Cardiac septum (tissue), 1 donor: ENCODE measurements at places on chromosomes 5 and 9.

- DNase-seq = no peak
These were observed 410.9 kb downstream of the BNC2 start for GRCh38 chr9:16459421-16460148.

- no peak for DNase-seq
These were observed 39.9 kb downstream of the ATG10 start for GRCh38 chr5:82011761-82012160.

GRCh38 chr5:65102976-65103711 is 334.4 kb downstream of the CWC27 start:
- peak; percentile 84 for DNase-seq

- DNase-seq = no peak
These were observed 30.7 kb upstream of the LPCAT1 start for GRCh38 chr5:1554410-1554967.

GRCh38 chr5:77935506-77936364 is 159.6 kb upstream of the TBCA start:
- DNase-seq = no peak

DNA sequence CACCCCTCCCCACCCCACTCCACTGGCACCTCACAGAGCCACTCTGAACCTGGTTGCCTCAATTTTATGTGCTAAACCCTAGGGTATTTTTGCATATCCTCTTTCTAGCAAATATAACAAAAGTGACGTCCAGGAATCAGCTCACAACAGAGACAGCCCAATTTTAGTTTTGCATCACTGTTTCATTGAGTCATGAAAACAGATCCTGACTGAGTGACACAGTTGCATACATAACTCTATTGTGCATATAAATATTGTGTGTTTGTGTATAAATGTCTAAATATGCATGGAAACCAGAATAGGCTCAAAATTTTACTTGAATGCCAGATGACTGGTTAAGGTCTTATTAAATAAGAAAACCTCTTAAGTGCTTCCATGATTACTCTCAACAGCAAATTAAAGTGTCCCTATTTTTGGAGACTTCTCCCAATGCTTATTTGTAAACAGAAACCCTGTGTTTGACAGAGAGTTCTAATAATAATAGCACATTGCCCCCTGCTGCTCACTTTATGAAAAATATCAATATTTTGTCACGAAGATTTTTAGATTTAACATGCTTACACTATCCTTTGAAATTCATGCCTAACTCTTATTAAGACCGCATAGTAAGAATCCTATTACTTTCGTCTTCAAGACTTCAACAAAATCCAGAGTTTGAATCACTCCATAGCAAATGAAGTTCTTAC is 75.5 kb upstream of the PRRC1 start:
- DNase-seq = no peak

GRCh38 chr9:122015170-122015821 is 77.8 kb downstream of the TTLL11 start:
- no peak for DNase-seq

DNA sequence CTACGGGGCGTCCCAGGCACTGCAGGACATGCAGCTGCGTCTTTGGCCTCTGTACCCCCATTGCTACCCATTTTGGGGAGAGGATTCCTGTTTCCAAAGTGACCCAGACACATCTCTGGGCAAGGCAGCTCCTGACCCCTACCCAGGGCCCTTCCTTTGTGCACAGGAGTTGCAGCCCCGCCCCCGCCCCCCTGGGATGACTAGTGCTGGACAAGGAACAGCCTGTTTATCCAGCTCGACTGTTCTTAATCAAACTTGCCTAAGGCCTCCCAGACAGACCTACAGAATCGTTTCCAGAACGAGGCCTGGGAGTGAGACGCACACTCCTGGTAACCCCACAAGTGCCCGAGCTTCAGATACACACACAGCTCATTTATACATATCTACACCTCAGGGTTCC is 13.2 kb downstream of the DIPK1B start:
- DNase-seq = no peak

DNA sequence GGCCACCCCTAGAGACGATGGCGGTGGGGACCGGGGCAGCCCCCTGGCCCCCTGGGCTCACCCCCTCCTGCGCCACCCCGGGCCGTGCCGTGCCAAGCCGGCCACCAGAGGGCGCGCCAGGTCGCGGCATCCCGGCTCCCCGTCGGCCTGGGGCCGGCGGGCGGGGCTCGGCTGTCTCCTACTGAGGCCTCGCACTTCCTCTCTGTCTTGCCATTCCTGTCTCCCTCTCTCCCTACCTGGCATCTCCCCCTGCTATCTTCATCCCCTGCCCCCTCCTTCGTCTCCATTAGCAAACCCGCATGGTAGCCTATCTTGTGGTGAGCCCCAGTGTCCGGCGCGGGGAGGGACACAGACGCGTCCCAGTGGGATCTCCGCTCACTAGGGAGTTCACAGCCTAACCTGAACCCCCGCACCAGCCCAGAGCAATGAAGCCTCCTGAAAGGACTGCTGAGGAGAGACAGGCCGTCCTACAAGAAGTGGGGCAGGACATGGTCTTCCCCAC is 29.8 kb upstream of the FABP6 start:
- peak; percentile 91 for DNase-seq

- no peak for DNase-seq
These were observed at the start of gene AGXT2 for GRCh38 chr5:35047785-35048404. Gene AGXT2 (minus strand): TSS chr5:35047949. CDS start chr5:35047892, 57 bp downstream.

GRCh38 chr9:113720495-113720894 is 155.6 kb upstream of the ZNF618 start:
- DNase-seq = no peak

GRCh38 chr9:126515001-126515872 is 98.5 kb upstream of the LMX1B start:
- DNase-seq = peak; percentile 35

DNA sequence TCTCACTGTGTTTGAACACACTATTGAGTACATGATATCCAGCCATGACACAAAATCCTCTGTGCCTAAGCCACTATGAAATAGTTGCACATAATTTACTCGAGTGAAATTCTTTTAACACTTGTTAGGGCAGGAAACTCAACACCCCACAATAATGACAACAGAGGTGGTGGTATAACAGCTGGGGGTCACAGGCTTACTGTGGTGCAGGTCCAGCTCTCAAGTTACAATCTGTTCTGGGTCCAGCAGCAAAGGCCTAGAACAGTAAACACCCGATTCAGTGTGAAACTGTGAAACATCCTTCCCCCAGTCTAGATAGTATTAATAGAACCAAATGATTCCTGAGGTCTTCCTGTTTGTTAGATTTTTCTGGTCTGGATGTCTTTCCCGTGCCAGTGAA is 102.9 kb upstream of the APC start:
- no peak for DNase-seq

- DNase-seq = no peak
These were observed 16.3 kb upstream of the SLC36A2 start for GRCh38 chr5:151363673-151364072.

DNA sequence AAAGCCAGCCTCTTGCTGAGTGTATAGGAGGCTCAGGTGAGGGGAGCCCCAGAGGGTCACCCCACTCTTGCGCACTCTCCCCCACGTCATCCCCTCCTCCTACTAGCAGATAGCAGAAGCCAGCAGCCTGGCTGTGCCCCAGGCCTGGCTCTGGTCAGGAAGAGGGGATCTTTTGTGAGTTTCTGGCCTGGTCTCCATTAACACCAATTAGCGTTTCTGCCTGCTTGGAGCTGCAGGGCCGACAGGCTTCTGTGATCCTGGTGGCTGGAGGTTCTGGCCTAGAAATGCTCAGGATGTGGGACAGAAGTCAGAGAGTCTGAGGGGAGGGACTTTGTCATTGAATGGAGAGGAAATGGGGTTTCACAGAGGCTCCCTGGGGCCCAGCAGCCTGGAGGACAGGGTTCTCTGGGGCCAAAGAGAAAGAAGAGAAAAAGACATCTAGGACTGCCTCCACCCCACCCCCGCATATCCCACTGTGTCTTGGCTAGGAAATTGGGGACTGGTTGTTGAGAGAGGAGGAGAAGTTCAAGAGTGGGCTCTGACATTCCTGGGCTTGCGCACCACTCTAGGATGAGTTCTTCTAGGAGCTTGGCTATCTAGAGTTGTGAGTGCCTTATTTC is 47.5 kb upstream of the ARAP3 start:
- no peak for DNase-seq

DNA sequence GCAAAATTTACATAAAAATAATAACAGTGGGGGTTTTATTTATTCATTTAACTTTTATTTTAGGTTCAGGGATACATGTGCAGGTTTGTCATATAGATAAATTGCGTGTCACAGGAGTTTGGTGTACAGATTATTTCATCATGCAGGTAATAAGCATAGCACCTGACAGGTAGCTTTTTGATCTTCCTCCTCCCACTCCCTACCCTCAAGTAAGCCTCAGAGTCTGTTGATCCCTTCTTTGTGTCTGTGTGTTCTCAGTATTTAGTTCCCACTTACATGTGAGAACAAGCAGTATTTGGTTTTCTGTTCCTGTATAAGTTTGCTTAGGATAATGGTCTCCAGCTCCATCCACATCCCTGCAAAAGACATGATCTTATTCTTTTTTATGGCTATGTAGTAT is 240.3 kb downstream of the KIAA0825 start:
- no peak for DNase-seq

- DNase-seq = no peak
These were observed 18.3 kb downstream of the RANBP17 start for GRCh38 chr5:170880084-170880483.

GRCh38 chr5:102375272-102375671 is 79.2 kb upstream of the SLCO4C1 start:
- DNase-seq = no peak

DNA sequence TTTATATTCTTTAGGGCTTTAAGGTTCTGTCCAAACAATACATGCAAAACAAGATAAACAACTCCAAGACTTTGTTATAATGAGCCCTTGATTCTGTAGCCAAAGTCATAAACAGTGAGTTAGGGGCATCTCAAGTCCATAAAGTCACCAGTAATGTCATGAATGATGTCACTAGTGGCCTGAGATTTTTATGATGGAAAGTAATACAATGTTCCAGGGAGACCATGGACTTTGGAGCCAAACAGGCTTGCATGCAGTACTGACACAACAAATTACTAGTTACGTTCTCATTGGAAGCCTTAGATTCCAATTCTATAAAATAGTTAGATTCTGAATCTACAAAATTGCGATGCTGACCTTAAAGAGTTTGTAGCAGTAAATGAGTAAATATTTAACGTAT is 280.0 kb downstream of the HINT1 start:
- DNase-seq = no peak

- no peak for DNase-seq
These were observed 39.7 kb downstream of the PCSK5 start for GRCh38 chr9:75930190-75930589.

DNA sequence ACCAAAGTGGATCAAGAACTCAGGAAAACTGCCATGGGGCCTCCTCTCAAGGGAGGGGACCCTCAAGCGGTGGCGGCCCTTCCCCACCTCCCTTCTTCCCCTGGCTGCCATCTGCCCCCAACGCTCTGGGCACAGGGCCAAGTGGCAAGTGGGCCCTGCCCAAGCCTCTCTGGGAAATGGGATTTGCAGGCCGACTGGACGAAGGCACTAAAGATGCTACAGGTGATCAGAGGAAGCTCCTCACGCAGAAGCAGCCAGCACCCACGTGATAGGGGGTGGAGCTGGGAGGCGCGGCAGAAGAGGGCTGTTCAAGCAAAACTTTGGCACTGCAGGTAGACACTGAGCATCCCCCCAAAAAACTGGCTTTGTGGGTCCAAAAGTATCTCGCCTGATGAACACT is 52.7 kb upstream of the UBTD2 start:
- DNase-seq = no peak

GRCh38 chr9:129253803-129254381 is 75.8 kb upstream of the IER5L start:
- DNase-seq = peak; percentile 89

GRCh38 chr9:84819491-84819991 is 150.0 kb downstream of the NTRK2 start:
- DNase-seq = no peak

DNA sequence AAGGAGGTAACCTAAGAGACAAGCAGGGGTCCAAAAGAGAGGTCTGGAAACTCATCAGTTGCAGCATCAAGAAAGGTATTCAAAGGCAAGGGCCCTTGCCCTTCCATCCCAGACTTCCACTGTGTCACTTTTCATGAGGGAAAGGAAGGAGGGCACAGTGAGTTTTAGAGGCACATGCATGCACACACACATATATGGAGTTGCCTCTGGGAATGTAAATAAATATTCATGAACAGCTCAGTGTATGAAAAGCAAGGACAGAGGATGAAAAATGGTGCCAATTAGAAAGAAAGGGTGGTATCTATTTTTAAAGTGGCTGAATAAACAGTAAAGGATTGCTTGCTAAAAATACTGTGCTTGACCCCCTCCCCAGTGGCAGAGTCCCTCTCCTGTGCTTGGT is 105.3 kb upstream of the LRRTM2 start:
- no peak for DNase-seq

GRCh38 chr5:124932791-124933600 is 186.6 kb upstream of the ZNF608 start:
- DNase-seq = no peak

DNA sequence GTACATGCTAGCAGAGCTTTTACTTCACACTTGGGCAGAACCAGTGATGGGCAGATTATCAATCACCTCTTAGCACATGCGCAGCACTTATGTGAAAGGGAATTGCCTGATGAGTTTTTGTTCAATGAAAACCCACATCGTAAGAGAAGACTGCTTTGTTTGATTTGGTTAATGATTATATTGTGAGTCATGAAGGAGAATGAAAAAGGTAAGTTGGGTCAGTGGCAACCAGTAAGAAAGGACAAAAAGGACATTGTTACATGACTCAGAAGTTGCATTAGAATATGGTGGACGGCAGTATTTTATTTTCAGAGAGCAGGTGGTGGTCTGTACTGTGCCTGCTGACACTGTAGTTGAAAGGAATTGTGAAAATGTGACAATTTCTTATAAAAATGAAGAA is 127.4 kb downstream of the AOPEP start:
- DNase-seq = no peak

- no peak for DNase-seq
These were observed 93.1 kb downstream of the STK32A start for GRCh38 chr5:147327905-147328304.
